GM18507 (cell line): ENCODE measurements at places on chromosomes 7 and 10.
A peak's percentile ranks its signal among the peaks of the same experiment; 100 is the strongest.

GRCh38 chr7:100582041-100582579 lies 3.8 kb downstream of the LRCH4 start:
- no peak for DNase-seq

- DNase-seq, result no peak
Observed at GRCh38 chr7:66043681-66044497, 31.7 kb upstream of the ASL start.

DNA sequence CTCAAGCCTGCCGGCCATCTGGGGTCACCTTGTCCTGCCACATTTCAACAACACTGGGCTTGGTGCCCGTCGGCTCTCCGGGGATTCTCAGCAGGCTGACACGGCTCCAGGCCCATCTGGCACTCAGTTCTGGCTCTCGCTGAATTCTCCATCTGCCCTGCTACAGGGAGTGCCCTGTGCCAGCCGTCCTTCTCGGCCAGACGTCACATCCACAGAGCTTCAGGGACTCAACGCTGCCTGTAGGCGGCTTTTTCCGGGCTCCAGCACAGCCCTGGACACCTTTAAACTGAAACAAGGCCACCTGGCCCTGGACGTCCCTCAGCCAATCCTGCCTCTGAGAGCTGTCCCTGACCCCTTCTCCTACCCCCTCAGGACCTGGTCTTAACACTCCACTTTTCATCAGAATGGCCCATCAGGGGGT lies 43.0 kb downstream of the TMEM130 start:
- no peak for DNase-seq

- no peak for DNase-seq
Observed at GRCh38 chr7:78620920-78621319, 822.3 kb downstream of the PHTF2 start.

DNA sequence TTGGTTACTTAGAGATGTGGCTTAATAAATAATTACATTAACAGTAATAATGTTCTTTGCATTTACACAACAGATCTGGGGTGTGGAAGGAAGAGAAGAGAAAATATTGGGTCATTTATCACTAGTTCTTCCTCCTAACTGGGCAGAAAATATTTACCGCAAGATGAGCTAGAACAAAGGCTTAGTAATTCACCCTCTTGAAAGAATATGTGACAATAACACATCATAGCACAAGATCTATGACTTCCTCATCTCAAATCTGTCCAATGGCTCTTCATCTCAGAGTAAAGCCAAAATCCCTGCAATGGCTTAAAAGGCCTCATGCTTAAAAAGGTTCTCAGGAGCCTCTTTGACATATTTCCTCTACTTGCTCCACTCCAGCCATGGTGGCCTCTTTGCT lies 178.6 kb downstream of the ZNF438 start:
- DNase-seq, result no peak

- DNase-seq, result no peak
Observed at GRCh38 chr7:105718511-105718925, 137.2 kb upstream of the EFCAB10 start.

DNA sequence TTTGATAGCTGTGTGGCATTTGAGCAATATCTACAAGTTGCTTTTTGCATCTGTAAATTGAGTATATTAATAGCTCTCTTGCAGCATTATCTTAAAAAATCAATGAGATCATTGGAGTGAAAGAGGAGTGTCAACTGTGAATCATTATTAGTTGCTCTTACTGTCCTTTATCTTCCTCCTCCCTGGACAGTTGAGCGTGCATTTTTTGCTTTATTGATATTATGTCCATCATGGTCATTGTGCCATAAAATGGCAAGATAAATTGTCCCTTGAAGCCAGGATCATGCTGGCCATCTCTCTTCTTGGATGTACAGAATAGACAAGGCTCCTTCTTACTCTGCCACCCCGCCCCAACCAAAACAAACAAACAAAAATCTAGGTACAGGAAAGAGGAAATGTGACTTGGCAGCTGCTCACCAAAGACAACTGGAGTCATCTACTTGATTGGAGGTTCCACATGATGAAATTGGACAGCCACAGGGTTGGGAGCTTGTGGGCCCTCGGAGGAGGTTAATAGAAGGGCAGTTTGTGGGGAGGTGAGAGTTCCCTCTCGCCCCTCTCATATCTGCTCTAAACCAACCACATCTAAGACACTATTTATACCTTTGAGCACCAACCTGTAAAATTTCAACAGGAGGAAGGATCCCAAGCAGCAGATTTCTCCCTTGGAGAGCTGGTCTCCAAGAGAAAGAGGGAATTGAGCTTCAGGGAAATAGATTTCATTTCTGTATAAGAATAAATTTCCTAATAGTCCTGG lies 252.7 kb downstream of the SKIDA1 start:
- no peak for DNase-seq

DNA sequence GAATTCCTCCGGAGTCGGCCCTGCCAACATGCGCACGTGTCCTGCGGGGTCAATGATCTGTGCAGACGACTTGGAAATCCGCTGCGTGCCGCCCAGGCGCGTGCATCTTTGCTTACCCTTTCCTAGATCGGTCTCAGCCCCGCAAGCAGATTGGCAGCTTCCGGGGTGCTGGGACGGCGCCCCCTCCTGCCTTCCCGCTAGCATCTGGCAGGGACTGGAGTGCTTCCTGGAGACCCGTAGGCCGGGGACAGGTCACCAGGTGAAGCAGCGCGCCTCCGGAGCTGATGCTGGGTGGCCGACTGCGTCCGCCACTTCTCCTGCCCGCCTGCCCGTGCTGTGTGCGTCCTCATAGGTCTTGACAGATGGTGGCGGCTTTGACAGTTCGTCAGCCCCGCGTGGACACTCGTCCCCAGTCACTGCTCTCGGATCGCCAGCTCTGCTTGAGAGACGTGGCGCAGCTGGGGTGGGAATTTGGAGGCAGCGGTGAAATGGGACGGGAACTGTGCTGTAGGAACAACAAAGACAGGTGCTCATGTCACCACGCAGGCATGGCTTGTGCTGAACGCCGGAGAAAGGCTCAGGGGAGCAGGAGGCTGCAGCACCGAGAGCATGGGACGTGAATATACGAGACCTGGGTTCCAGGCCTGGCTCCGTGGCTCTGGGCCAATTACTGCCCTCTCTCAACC lies 21.9 kb upstream of the KCNK18 start:
- no peak for DNase-seq

DNA sequence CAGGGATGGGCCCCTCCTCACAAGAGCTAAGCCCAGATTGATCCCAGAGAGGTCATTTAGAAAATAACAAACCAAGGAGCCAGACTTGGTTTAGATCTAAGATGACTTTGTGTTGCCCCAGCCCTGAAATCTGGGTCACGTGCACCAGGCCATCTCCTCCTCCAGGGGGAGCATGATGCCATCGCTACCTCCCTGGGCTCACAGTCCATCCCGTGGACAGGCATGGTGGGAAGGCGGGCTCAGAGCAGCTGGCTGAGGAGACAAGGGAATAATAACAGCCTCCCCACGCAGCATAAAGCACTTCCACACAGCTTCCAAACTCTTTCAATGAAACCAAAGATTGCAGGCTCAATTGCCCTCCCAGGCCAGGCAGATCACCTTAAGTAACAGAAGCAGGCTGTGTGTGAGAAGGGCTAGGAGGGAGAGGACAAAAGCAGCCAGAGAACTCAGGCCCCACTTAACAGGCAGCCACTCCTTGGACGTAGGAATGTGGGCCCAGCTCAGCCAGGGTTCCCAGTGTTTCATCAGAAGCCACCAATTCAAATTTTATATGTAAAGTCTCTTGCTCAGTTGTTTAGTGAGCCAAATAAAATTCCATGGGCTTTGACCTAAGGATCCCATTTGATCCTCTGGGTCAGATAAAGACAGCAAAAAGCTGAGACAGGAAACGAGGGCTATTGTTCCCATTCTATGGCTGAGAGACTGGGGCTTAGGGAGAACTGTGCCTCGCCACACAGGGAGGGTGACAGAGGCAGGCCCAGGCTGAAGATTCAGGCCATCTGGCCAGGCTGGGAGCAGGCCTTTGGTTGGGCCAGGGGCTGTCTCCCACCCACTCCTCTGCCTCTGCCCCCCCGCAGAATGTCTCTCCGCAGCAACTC lies 100.2 kb downstream of the COL13A1 start:
- peak; percentile 11 for DNase-seq

- no peak for DNase-seq
Observed at GRCh38 chr7:95095259-95095965, 188.0 kb downstream of the PPP1R9A start.

DNA sequence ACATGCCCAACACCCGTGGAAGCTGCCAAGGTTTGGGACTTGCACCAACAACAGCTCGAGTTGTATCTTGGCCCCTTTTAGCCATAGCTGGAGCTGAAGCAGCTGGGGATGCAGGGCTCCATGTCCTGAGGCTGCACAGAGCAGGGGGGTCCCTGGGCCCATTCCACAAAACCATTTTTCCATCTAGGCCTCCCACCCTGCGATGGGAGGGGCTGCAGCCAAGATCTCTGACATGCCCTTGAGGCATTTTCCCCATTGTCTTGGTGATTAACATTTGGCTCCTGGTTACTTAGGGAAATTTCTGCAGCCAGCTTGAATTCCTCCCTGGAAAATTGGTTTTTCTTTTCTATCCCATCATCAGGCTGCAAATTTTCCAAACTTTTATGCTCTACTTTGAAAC lies 637.8 kb upstream of the VSTM2A start:
- no peak for DNase-seq

GRCh38 chr10:18463673-18464211 lies 187.6 kb downstream of the NSUN6 start:
- no peak for DNase-seq

- DNase-seq, result no peak
Observed at GRCh38 chr7:24767878-24768569, 10.8 kb upstream of the GSDME start.

GRCh38 chr7:133618970-133619369 lies 366.1 kb downstream of the EXOC4 start:
- DNase-seq, result no peak

GRCh38 chr10:128855618-128856428 lies 611.2 kb upstream of the MGMT start:
- DNase-seq, result no peak

DNA sequence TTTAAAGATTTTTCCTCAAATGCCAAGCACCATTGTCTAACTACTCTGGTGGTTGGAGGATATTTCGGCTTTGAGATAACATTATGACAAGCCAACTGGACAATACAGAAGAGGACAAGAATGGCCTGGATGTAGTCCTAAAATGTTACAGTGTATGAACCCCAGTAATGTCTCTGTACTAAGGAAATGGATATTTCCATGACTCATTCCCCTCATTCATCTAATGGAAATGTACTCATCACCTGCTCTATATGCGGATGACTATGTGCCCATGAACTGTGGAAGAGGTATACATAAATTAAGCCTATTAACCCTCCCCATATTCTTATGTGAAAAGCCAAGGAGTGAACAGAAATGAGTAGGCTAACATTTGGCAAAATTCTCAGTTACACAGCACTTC lies 207.9 kb downstream of the CACNA2D1 start:
- no peak for DNase-seq

DNA sequence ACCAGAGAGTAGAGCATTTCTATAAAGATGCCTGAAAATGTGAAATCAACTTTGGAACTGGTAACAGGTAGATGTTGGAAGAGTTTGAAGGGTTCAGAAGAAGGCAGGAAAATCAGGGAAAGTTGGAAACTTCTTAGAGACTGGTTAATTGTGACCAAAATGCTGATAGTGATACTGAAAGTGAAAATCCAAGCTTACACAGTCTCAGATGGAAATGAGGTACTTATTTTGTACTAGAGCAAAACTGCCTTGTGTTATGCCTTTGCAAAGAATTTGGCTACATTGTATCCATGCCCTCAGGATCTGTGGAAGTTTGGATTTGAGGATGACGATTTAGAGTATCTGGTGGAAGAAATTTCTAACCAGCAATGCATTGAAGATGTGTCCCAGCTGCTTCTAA lies 430.6 kb upstream of the KCND2 start:
- no peak for DNase-seq

DNA sequence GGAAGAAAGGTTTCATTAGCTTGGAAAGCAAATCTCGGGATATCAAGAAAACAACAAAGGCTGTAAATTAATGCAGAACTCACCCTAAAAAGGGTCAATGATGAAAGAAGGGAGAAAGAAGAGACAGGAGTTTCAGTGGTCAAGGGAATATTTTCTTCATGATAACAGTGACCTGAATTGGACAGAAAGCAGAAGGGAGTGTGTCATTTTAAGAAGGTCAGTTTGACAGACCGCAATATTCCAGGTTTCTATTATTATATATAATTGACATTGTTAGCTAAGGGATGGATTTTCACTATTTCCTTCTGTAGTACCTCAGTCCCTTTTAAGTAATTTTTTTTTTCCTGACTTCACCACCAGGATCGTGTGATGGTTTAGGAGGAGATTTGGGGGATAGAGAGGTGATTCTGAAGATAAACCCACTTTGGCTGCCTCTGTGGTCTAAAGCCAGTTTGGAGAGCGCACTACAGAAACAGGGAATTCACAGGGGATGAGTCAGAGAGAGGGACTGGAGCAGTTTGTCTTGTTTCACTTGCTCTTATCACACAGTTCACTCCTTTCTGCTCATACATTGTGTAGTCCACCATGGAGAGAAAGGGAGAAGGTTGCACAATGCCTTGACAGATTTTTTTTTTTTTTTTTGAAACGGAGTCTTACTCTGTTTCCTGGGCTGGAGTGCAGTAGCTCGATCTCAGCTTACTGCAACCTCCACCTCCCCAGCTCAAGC lies 417.9 kb downstream of the AUTS2 start:
- DNase-seq, result no peak

- DNase-seq, result no peak
Observed at GRCh38 chr10:66748217-66748616, 177.6 kb upstream of the LRRTM3 start.

DNA sequence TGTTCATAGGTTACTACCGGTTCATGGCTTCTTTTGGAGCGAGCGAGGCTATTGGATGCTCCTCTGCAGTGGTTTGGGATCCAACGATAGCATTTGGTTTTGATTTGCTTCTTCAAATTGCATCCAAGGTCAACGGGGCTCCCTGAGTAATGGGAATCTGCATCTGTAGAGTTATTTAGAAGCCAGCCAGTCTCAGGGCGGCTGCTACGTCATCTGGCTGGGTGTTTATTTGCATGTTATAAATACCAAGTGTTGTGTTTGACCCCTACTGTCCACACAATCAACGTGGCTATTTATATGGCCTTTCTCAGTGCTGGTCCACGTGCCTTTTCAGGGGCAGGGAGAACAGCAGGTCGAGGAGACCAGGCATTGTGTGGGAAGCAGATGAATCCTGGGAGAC lies 137.7 kb downstream of the PRPF18 start:
- no peak for DNase-seq

DNA sequence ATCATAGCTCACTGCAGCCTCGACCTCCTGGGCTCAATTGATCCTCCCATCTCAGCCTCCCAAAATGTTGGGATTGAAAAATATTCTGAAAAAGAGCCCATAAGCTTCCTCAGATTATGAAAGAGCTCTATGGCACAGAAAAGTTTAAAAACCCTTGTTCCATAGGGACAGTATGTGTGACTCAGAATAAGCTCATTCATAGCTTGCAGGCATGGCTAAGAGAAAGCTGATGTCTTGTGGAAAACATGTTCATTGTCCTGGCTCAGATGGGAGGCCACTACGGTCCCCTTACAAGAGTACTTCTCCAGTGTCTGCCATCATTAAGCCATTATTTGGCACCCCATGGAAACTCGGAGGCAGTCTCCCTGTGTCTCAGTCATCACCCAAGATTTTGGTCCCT lies 64.0 kb downstream of the CCDC3 start:
- DNase-seq, result no peak
